Cerebellum (tissue), 4 donors: ENCODE measurements at places on chromosomes 11 and 22. TPM values are rescaled to one million over a fixed set of nuclear protein-coding genes. Genes with fewer than 3 reads are reported as not detected.

The CD3G gene
- not detected for total RNA-seq

The POU2AF2 gene
- total RNA-seq: not detected

- DNase-seq: no peak
Measured at GRCh38 chr11:44980533-44981427, 30.1 kb upstream of the TP53I11 start.

The SPON1 gene
- total RNA-seq: 39.1 TPM

GRCh38 chr11:122715548-122716440 lies 60.3 kb downstream of the UBASH3B start:
- DNase-seq: no peak

- DNase-seq: peak; percentile 79
Measured at GRCh38 chr22:41334215-41334614, 32.9 kb downstream of the ZC3H7B start.

GRCh38 chr22:46969961-46970360 lies 207.5 kb downstream of the TBC1D22A start:
- no peak for DNase-seq

The GP1BB gene
- 13.7 TPM for total RNA-seq

GRCh38 chr11:9717719-9718118 lies 53.8 kb downstream of the SWAP70 start:
- DNase-seq: no peak

DNA sequence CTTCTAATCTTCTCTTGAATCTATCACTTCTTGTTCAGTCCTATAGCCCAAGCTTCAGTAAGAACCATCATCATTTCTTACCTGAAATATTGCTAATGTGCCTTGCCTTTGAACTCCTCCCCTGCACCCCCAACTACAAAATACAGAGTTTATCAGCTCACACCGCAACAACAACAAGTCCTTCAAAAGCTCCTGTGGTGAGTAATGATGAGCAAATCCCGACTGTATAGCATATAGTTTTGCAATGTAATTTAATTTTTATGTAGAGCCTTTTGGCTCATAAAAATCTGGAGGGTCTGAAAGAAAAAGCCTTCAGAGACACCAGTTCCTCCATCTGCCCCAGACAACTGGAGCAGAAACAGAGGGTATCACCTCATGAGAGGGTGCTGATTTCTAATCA lies 124.7 kb downstream of the ARHGAP32 start:
- no peak for DNase-seq

DNA sequence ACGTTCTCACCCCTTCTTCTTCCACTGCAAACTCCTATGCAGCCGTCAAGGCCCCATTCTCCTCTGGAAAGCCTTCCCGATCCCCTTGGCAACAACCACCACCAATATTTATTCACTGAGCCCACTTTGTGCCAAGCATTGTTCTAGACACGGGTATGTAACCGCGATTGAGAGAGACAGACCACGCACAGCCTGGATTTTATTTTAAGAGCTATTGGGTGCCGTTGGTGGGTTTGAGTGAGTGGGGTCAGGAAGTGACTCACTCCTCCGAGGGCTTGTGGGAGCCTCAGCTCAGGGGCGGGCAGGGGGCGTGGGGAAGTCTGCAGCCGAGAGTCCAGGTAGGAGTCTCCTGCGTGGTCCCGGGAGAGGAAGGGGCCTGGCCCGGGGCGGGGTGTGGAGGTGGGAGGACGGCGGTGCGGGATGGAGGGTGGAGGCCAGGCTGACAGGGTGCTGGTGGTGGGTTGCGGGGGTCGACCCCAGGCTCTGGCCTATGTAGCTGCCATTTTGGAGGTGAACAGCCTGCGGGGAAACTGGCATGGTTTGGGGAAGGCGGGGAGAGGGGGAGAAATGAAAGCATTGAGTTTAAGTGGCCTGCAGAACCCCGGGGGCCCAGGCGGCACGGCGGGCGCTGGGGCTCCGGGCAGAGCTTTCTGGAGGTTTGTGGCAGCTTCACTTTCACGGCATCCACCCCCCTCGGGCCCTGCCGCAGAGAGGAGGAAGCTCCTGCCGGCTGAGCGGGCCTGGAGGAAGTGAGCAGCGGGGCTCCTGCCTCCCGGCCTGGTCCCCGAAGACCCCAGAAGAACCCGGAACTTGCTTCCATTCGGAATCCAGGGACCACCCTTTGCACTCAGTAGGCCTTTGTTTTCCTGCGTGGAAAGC lies 547 bp downstream of the PARVG start:
- no peak for DNase-seq

GRCh38 chr11:35260342-35260985 lies 121.5 kb downstream of the CD44 start:
- no peak for DNase-seq

DNA sequence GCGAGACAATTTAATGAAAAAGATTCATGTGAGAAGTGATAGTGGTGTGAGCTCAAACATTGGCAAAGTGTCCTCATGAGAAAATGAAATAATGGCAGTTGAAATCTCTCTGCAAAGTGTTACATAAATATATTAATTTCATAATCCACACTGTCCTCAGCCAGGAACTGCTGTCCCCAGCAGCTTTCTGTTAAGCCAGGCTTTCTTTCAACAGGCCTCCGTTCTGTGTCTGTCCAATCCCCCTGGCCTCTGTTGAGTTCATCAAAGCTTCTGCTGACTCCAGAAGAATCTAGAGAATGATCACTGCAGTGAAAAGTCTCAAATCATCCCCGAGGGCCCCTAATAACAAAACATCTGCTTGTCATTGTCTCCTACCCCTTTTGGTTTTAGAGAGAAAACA lies 10.0 kb upstream of the ASCC2 start:
- no peak for DNase-seq

GRCh38 chr11:103297900-103298299 lies 188.7 kb downstream of the DYNC2H1 start:
- no peak for DNase-seq

DNA sequence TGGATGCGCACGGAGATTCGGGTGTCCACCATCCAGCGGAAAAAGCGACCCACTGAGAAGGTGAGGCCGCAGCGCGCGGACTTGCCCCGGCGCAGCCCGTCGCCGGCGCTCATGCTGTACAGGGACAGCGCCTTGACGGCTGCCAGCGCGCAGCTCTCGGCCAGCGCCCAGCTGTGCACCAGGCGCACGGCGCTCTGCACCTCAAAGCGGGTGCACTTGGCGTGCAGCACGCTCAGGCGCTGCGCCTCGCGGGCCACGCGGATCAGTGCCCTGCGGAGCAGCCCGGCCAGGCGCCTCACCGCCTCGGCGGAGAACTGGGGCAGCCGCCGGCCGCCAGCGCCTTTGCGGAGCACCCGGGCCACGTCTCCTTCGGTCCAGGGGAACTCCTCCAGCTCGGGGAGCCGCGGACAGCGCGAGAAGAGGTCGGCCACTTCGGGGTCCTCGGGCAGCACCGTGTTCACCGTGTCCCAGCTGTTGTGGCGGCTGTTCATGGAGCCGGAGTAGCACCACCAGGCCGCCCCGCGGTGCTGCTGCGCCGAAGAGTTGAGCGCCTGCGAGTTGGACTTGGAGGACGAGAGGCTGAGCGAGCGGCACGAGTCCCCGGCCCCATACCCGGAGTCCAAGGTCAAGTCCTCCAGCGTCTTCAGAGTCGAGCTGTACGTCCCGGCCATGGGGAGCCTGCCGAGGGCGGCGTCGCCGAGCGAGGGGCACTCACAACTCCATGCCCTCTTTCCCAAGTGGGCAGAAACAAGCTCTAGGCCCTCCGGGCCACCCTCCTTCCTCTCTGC lies 703 bp downstream of the ABTB2 start:
- DNase-seq: peak; percentile 10
